ENCODE measurements at places on chromosomes 7 and 10. TPM values are rescaled to one million over a fixed set of nuclear protein-coding genes. Genes with fewer than 3 reads are reported as not detected.

- H3K27ac ChIP-seq = no peak overlapping the region
- no peak overlapping the region for H3K4me3 ChIP-seq
- H3K4me1 ChIP-seq = no peaks in the 10 kb centered on the region
- DNase-seq = no peak
These were observed 128.5 kb upstream of the PFKP start for GRCh38 chr10:2938869-2939268.

The GDF10 gene
- total RNA-seq = 0.49 TPM

The MYOF gene
- total RNA-seq = 23.8 TPM

The CRTAC1 gene
- total RNA-seq = not detected

- peaks cover 65% of the 10 kb centered on the region for H3K4me1 ChIP-seq
- H3K27ac ChIP-seq = peak overlapping the region; percentile 72
- H3K4me3 ChIP-seq = peak overlapping the region; percentile 39
These were observed 8.7 kb downstream of the HIPK2 start for GRCh38 chr7:139769066-139769465.

The DYNC1I1 gene
- not detected for total RNA-seq

- H3K4me1 ChIP-seq = no peaks in the 10 kb centered on the region
- no peak overlapping the region for H3K27ac ChIP-seq
- no peaks in the 10 kb centered on the region for H3K36me3 ChIP-seq
- H3K4me3 ChIP-seq = no peak overlapping the region
These were observed 156.2 kb downstream of the GRID1 start for GRCh38 chr10:86210416-86210815.

The FAM131B gene
- 0.37 TPM for total RNA-seq

GRCh38 chr7:133863362-133864061 is 263.6 kb upstream of the LRGUK start:
- no peaks in the 10 kb centered on the region for H3K36me3 ChIP-seq
- no peak for DNase-seq
- H3K27ac ChIP-seq = no peak overlapping the region
- no peaks in the 10 kb centered on the region for H3K27me3 ChIP-seq

DNA sequence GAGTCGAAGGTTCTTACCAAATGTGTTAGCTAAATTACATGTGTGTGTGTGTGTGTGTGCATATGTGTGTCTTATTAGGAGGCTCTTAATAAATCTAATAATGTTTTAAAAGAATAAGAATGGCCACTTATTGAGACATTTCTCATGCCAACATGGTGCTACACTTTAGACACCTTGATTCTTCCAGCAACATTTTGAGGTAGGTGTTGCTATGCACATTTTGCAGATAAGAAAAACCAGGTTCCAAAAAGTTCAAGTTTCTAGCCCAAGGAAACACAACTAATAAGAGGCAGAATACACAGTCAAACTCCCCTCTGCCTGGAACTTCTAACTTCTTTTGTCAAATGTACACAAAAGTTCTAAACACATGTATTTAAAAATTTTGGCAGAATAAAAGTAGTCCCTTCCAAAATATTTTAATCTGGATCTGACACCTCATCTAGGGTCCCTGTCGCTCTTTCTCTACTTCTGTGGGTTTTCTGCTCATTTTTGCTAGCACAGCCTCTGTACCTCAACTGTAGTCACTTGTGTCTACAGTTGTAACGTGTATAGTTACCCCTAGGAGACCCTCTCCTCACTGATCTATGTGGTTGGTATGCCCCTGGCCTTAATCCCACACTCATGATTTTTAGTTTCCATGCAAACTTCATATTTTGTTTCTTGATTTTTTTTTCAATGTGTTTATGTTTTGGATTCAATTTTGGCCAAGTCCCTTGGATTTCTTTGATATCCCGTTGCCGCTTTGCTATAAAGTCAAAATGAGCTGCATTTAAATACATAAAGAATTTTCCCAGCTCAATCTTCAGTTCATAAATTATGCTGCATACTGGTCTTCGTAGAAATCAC is 4.3 kb downstream of the ANKRD1 start:
- peaks cover 2% of the 10 kb centered on the region for H3K4me1 ChIP-seq
- no peak overlapping the region for H3K27ac ChIP-seq
- H3K4me3 ChIP-seq = no peak overlapping the region

DNA sequence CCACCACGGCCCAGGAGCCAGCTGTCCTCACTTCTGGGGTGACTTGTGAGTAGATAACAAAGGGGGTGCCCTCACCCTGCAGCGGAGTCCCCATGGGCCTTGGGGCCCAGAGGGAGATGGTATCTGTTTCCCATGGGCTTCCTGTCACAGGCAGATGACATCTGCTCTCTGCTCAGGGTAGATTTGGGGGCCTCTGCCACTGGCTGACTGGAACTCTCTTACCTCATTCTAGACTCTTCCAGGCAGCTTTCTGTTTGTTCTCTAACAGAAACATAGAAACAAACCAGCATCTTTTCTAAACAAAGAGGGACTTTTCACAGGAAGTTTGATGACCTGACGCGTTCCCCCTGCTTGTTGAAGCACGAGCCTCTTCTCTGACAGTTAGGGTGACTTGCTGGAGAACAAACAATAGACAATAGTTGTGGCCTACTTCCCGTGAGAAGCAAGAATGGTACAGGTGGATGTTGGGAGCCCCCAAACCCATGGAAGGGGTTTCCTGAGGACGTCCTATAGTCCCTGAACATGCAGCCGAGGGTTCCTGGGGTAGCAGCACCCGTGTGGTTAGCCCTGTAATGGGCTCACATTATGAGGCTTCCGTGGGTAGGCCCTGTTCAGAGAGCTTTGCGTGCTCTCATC is 61.6 kb downstream of the GRK5 start:
- peaks cover 19% of the 10 kb centered on the region for H3K36me3 ChIP-seq
- peaks cover 60% of the 10 kb centered on the region for H3K4me1 ChIP-seq
- DNase-seq = peak; percentile 95
- peak overlapping the region; percentile 75 for H3K4me3 ChIP-seq
- peak overlapping the region; percentile 99 for H3K27ac ChIP-seq
- H3K27me3 ChIP-seq = no peaks in the 10 kb centered on the region

GRCh38 chr10:110260746-110261477 is 43.8 kb downstream of the SMNDC1 start:
- H3K4me1 ChIP-seq = no peaks in the 10 kb centered on the region
- H3K36me3 ChIP-seq = peaks cover 9% of the 10 kb centered on the region
- no peak overlapping the region for H3K27ac ChIP-seq
- no peak overlapping the region for H3K4me3 ChIP-seq

The HMX3 gene
- not detected for total RNA-seq

The FXYD4 gene
- total RNA-seq = not detected

The CALHM3 gene
- total RNA-seq = not detected

The CLDN3 gene
- not detected for total RNA-seq

The ATP6V1F gene
- 132 TPM for total RNA-seq

DNA sequence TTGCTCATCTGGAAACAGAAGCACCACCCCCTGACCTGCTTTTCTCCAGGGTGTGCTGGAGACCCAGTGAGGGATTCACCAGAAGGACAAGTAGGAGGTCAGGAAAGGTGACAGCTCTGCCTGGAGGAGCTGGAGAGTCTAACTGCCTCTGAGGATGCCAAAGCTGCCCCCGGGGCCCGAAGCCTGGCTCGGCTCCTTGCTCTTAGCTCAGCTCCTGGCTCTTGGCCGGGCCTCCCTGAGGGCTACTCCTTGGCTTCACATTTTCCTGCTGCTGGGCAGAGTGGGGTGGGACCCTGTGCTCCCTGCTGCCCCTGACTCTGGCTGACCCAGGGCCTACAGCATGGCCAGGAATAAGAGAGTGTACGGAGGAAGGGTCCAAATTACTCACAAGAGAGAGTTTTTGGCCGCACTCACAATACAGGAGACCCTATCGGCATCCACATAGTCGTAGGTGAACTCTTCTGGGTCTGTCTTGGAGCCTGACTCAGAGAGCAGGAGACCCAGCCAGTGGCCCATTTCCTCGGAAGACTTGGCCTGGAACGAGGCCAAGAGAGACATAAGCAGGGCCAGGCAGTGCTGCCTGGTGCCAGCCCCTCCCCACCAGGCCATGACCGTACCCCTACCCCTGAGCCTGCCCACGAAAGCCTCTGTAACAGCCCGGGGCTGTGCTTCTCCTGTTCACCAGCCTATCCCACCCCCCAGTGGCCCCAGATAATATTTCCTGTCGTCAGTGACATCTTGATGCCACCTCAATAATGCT is 63.1 kb downstream of the VWA2 start:
- no peak overlapping the region for H3K4me3 ChIP-seq
- H3K4me1 ChIP-seq = peaks cover 12% of the 10 kb centered on the region
- no peak for DNase-seq
- H3K27ac ChIP-seq = no peak overlapping the region
- H3K36me3 ChIP-seq = no peaks in the 10 kb centered on the region

The SP8 gene
- total RNA-seq = not detected

- DNase-seq = no peak
- peaks cover 43% of the 10 kb centered on the region for H3K27me3 ChIP-seq
- no peaks in the 10 kb centered on the region for H3K36me3 ChIP-seq
- H3K27ac ChIP-seq = no peak overlapping the region
These were observed 6.0 kb upstream of the ELFN1 start for GRCh38 chr7:1663857-1664651.

GRCh38 chr10:49457686-49458085 is 61.8 kb upstream of the DRGX start:
- H3K27me3 ChIP-seq = no peaks in the 10 kb centered on the region
- H3K27ac ChIP-seq = no peak overlapping the region
- no peak for DNase-seq
- no peak overlapping the region for H3K4me3 ChIP-seq
- H3K36me3 ChIP-seq = peaks cover 16% of the 10 kb centered on the region

DNA sequence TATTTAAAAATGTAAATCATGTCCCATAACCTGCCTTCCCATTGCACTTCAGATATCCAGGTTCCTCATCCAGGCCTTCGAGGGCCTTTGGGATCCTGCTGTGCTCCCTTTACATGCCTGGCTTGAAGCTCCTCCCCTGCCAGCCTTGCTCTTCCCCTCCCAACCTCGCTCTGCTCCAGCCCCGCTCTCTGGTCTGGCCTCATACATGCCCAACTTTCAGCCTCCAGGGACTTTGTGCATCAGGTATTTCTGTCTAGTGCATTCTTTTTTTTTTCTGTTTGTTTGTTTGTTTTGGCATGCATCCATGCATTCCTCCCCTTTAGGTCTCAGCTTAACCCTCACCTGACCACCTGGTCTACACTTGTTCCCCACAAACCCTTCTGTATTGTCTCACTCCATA is 160.3 kb downstream of the SNX10 start:
- no peak for DNase-seq
- no peaks in the 10 kb centered on the region for H3K36me3 ChIP-seq
- H3K4me3 ChIP-seq = no peak overlapping the region
- no peaks in the 10 kb centered on the region for H3K4me1 ChIP-seq
- H3K27ac ChIP-seq = no peak overlapping the region

The EN2 gene
- total RNA-seq = not detected

The ANKRD26 gene
- 5.8 TPM for total RNA-seq

GRCh38 chr10:49534670-49535381 is 4.1 kb downstream of the ERCC6 start:
- H3K4me3 ChIP-seq = no peak overlapping the region
- H3K36me3 ChIP-seq = peaks cover 19% of the 10 kb centered on the region
- peak overlapping the region; percentile 12 for H3K27ac ChIP-seq
- peak; percentile 55 for DNase-seq

DNA sequence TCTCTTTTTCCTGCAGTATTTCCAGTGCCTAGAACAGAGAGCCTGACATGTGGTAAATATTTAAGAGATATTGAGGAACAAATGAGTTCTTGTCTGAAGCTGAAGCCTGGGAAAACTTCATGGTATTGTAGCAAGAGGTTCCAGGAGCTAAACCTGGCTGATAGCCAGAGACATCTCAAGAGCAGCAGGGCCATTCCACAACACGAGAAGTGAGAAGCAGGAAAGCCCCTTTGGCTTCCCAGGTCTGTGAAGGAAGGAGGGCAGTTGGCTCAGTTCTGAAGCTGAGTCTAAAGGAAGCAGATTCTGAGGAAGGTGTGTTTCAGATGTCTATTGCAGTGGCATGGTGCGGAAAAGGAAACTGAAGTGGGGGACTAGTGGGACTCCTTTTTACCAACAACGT is 63.8 kb upstream of the FAM204A start:
- H3K4me3 ChIP-seq = no peak overlapping the region
- H3K36me3 ChIP-seq = no peaks in the 10 kb centered on the region
- no peaks in the 10 kb centered on the region for H3K4me1 ChIP-seq
- DNase-seq = no peak

- no peak overlapping the region for H3K4me3 ChIP-seq
- no peaks in the 10 kb centered on the region for H3K4me1 ChIP-seq
- no peak overlapping the region for H3K27ac ChIP-seq
- no peaks in the 10 kb centered on the region for H3K36me3 ChIP-seq
These were observed 160.6 kb downstream of the FGFR2 start for GRCh38 chr10:121437596-121437995.

GRCh38 chr7:70797109-70797514 is 334.8 kb upstream of the GALNT17 start:
- H3K36me3 ChIP-seq = no peaks in the 10 kb centered on the region
- H3K27me3 ChIP-seq = no peaks in the 10 kb centered on the region
- no peak overlapping the region for H3K4me3 ChIP-seq
- H3K27ac ChIP-seq = no peak overlapping the region
- no peak for DNase-seq

GRCh38 chr7:36925207-36925606 is 200.9 kb upstream of the AOAH start:
- DNase-seq = no peak
- H3K27ac ChIP-seq = no peak overlapping the region
- H3K36me3 ChIP-seq = peaks cover 38% of the 10 kb centered on the region
- H3K4me3 ChIP-seq = no peak overlapping the region

- H3K4me1 ChIP-seq = peaks cover 37% of the 10 kb centered on the region
- DNase-seq = no peak
- H3K27me3 ChIP-seq = peaks cover 20% of the 10 kb centered on the region
- H3K27ac ChIP-seq = no peak overlapping the region
- no peaks in the 10 kb centered on the region for H3K36me3 ChIP-seq
These were observed 17.5 kb downstream of the TSPAN15 start for GRCh38 chr10:69468751-69469089.

GRCh38 chr10:26890956-26891355 is 30.2 kb upstream of the ABI1 start:
- no peak overlapping the region for H3K27ac ChIP-seq
- peaks cover 8% of the 10 kb centered on the region for H3K27me3 ChIP-seq

DNA sequence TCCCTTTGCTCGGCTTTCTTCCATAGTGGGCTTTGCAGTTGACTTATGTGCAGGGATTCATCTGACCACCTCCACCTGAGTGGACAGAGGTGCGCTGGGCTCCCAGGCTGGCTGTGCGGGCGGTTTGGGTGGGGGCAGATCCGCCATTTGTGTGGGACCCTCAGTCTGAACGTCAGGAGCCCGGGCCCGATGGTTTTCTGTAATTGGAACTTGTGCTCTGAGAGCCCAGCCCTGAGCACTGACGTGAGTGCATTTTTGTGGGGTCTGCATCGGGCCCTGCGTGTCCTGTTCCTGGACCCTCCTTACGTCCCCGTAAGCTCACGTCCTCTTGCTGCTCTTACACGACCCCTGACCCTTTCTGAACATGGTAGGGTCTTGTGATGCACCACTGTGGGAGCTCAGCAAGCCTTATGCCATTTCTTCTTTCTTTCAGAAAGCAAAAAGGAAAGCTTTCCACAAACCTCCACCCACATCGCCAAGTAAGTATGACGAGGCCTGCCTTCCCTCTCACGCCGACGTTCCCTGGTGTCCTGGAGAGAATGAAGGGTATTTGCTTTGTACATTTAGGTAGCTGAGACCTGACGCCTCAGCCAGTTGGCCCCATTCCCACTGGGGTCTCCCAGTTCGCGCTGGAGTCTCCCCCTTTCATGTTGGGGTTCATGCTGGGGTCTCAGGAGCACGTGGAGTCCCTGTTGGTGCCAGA is 9.9 kb downstream of the IQCE start:
- H3K27ac ChIP-seq = no peak overlapping the region
- no peak for DNase-seq
- no peaks in the 10 kb centered on the region for H3K27me3 ChIP-seq
- H3K36me3 ChIP-seq = peaks cover 5% of the 10 kb centered on the region
- H3K4me1 ChIP-seq = peaks cover 6% of the 10 kb centered on the region

Measured in activated CD4-positive, alpha-beta T cell treated with anti-CD3 and anti-CD28 coated beads, Interleukin-2, amount 10 ng/mL, durations not matched to agents 24 days and 14 days (primary cell).